ENCODE measurements at places on chromosomes 5 and 9.

DNA sequence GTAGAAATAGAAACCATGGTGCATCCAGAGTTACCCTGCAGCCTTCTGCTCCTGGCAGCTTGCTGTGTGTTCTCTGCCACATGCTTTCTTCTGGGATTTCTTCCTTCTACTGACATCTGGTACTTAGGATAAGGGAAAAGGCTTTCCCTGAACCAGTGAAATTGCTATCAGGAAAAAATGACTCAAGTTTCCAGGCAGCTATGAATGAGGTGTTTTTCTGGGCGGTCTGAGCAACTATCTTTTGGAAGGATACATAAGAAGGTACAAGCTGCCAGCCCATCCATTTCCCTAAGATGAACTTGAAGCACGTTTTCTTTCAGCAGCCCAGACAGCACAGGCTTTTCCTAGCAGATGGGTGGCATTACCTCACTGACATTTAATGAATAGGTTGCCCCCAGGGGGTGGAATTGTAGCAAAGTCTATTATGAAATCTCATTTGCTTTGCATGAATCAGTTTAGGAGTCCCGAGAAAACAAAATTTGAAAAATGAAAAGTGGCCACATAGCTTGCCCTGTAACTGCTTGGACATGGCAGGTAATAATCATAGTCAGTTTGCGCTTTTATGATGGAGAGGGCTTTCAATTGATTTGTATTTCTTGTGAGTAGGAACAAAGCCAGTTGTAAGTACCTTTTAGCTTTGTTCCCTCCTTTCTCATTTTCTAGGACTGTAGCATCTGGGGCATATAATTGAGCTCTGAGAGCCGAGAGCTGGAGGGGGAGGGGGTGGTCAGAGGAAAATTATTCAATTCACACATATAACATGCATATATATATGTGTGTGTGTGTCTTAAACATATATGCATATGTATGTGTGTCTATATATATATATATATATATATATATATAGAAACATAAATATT, 108.5 kb downstream of the C9orf152 start:
- DNase-seq: no peak

GRCh38 chr9:117487555-117488175, 72.8 kb upstream of the ASTN2 start:
- DNase-seq: no peak

DNA sequence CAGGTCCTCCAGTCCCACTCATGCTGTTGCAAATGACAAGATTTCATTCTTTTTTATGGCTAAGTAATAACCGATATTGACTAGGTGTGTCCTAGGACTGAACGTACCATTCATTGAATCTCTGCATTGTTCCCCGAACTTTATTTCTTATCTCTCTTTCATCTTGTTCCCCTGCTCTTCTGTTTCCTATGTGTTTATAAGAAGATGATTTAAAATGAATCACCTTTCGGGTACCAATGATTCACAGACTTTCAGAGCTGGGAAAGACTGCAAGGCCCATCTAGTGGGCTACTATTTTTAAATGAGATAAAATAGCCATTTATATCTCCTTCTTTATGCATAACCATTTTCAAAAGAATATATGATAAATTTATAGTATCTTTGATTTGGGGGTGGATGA, 133.0 kb downstream of the CDH18 start:
- DNase-seq: no peak

DNA sequence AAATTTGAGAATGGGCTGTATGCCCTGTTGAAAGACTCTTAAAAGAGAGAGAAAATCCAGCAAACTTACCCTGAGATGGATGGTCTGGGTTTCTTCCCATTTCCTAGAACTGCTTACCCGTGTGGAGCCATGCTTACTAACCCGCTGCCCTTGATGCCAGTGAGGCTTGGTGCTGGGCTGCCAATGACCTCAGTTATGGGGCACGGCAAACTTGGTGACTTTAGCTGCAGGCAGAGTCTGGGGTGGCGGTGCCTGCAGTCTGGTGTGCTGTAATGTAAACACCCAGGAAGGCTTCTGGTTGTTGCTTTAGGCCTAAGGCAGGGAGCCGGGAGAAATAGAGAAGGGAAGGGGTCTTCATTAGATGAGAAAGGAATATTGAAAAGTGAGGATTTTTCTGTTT, 7.3 kb upstream of the TENT4A start:
- DNase-seq: no peak

DNA sequence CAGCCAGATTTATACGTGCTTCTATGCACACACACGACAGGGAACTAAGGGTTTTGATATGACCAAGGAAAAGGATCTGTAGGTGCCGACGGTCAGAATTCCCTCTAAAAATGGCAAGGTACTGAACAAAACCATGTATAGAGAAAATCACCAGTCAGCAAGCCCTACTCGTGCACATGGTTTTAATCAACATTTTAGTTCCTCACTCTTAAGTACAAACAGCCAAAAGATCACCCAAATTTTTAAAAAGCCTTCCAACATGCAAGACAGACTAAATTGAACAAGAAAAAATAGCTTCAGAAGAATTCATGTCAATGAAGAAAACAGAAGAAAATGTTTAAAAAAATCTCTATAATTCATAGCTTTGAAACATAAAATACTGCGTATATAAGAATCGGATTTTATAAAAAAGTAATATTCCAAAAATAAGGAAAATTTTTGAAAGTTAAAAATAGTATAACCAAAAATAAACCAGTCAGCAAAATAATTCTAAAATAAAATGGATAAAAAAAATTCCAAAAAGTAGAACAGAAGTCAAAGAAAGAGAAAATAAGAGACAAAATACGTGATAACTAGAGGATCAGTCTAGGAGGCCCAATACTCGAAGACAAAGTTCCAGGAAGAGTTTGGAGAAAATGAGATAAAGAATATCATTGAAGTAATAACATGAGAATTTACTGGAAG, 43.0 kb upstream of the KCNV2 start:
- DNase-seq: no peak

- no peak for DNase-seq
Measured at GRCh38 chr9:130640681-130641080, 23.7 kb upstream of the PRDM12 start.

DNA sequence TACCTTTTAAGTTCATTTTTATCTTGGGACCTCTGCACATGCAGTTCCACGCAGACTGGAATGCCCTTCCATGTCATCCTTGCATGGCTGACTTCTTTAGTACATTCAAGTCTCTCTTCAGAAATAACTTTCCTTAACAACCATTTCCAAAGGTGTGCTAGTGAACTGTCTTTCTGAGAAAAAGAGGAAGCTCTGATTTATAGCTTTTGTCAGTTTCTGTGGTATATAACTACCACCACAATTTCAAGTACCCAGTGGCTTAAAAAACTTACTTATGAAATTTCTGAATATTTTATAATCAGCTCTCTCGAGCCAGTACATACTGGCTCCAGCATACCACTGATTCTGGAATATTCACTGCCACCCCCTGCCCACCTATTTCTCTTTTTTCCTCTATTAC, 1613.8 kb downstream of the MAT2B start:
- no peak for DNase-seq
